ENCODE measurements at places on chromosomes 4 and X.

DNA sequence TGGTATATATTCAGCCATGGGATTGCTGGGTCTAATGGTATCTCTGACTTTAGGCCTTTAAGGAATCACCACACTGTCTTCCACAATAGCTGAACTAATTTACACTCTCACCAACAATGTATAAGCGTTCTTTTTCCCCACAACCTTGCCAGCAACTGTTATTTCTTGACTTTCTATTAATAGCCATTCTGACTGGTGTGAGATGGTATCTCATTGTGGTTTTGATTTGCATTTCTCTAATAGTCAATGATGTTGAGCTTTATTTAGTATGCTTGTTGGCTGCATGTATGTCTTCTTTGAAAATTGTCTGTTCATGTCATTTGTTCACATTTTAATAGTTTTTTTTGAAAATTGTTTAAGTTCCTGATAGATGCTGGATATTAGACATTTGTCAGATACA lies 235.2 kb downstream of the HEPH start:
- peaks cover 4% of the 10 kb centered on the region for H3K27me3 ChIP-seq
- no peak for DNase-seq
- no peaks in the 10 kb centered on the region for H3K36me3 ChIP-seq
- no peak overlapping the region for H3K27ac ChIP-seq
- H3K4me1 ChIP-seq: no peaks in the 10 kb centered on the region

GRCh38 chr4:88090898-88091297 lies 67.5 kb downstream of the ABCG2 start:
- H3K4me3 ChIP-seq: no peak overlapping the region
- H3K27ac ChIP-seq: no peak overlapping the region
- no peak for DNase-seq

GRCh38 chr4:101288365-101289145 lies 58.8 kb downstream of the PPP3CA start:
- no peak overlapping the region for H3K27ac ChIP-seq
- no peak for DNase-seq
- peaks cover 95% of the 10 kb centered on the region for H3K4me1 ChIP-seq
- H3K4me3 ChIP-seq: no peak overlapping the region
- peaks cover 3% of the 10 kb centered on the region for H3K36me3 ChIP-seq
- no peaks in the 10 kb centered on the region for H3K27me3 ChIP-seq

GRCh38 chr4:183840311-183840710 lies 64.8 kb upstream of the STOX2 start:
- no peak overlapping the region for H3K27ac ChIP-seq
- H3K4me1 ChIP-seq: no peaks in the 10 kb centered on the region
- DNase-seq: peak; percentile 9
- H3K27me3 ChIP-seq: peaks cover 12% of the 10 kb centered on the region
